ENCODE measurements at places on chromosomes 5 and 9. TPM values are rescaled to one million over a fixed set of nuclear protein-coding genes. Genes with fewer than 3 reads are reported as not detected.

The C5orf46 gene
- not detected for total RNA-seq

DNA sequence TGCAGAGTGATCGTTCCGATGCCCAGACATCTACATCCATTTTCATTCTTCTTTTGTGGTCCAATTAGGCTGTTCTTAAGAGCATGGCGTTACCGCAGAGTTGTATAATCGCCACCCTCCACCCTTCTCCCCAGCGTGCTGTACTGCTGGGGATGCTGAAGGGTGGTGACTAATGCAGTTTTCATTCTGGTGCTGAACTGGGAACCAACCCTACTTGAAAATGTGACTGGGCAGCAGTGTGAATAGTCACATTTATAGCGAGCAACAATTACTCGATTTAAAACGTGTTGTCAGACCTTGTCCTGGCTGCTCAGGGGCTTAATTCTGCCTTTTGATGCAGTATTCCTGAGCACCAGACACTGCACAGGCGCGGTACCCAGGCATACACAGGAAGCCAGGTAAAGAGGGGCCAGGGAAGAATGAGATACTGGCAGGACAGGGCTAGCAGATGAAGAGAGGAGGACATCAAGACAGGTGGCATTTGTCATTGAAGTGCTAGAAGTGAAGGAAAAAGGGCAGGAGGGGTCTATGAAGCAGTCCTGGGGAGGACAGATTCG lies 719 bp upstream of the ISCA1 start:
- DNase-seq: no peak
- H3K4me1 ChIP-seq: peaks cover 16% of the 10 kb centered on the region

- no peaks in the 10 kb centered on the region for H3K4me1 ChIP-seq
- no peak overlapping the region for H3K27ac ChIP-seq
These were observed 158.8 kb downstream of the TSSK1B start for GRCh38 chr5:113276001-113276400.

- H3K27me3 ChIP-seq: no peaks in the 10 kb centered on the region
- H3K4me3 ChIP-seq: no peak overlapping the region
- peaks cover 38% of the 10 kb centered on the region for H3K4me1 ChIP-seq
- DNase-seq: no peak
These were observed 19.7 kb downstream of the CPEB4 start for GRCh38 chr5:173907686-173908371.

GRCh38 chr5:60162441-60162840 lies 268.9 kb upstream of the PDE4D start:
- no peak for DNase-seq
- H3K27me3 ChIP-seq: no peaks in the 10 kb centered on the region
- no peak overlapping the region for H3K27ac ChIP-seq
- H3K4me3 ChIP-seq: no peak overlapping the region
- no peaks in the 10 kb centered on the region for H3K4me1 ChIP-seq

- H3K27ac ChIP-seq: peak overlapping the region; percentile 97
- peaks cover 27% of the 10 kb centered on the region for H3K4me1 ChIP-seq
- H3K36me3 ChIP-seq: no peaks in the 10 kb centered on the region
- peak; percentile 71 for DNase-seq
- peak overlapping the region; percentile 95 for H3K4me3 ChIP-seq
These were observed 1.3 kb upstream of the NIPBL start for GRCh38 chr5:36875051-36875789.

DNA sequence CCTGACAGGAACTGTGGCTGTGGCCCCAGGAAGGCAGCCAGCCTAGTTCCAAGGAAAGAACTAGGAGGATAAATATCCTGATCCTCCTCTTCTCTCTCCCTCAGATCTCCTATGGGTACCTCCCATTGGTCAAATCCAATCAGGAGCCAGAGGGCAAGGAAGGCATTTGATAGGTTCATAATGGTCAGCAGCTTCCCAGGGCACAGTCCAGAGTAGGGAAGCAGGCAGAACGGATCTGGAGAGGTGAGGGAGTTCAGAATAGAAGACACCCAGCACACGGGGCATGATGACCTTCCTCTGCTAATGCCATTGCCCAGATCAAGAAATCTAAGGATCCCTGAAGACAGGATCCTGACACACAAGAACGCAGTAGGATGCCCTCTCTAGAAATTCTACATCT lies 8.6 kb downstream of the ABLIM3 start:
- H3K27ac ChIP-seq: no peak overlapping the region
- H3K4me3 ChIP-seq: no peak overlapping the region
- H3K27me3 ChIP-seq: no peaks in the 10 kb centered on the region
- no peaks in the 10 kb centered on the region for H3K4me1 ChIP-seq
- H3K36me3 ChIP-seq: no peaks in the 10 kb centered on the region

DNA sequence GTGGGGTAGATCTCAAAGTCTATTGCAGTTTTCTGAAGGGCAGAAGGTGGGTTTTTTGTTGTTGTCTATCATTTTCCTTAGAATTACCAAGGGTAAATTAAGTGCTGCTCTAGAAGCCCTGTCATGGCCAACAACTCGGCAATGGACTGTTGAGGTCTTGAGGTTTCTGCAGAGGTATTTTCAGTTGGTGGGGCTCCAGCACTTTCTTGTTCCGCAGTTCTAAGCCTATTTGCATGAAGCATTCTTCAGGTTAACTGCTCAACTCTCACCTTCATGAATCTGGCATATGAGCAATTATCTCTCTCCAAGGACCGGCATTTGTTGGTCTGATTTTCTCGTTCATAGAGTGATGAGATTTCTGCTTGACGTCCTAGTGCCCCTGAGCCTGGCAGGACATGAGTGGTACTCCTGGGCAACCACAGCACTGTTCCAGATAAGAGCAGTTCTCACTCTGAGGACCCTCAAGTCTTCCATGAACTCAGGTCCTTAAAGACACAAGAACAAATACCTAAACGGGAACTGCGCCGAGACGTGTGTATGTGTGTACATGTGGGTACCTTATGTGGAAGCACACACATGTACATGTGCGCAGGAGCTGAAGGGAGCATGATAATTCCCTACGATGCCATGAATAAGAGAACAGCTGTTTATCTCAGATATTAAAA lies 544.5 kb downstream of the CSNK1G3 start:
- no peak for DNase-seq
- H3K4me3 ChIP-seq: no peak overlapping the region
- no peaks in the 10 kb centered on the region for H3K36me3 ChIP-seq

DNA sequence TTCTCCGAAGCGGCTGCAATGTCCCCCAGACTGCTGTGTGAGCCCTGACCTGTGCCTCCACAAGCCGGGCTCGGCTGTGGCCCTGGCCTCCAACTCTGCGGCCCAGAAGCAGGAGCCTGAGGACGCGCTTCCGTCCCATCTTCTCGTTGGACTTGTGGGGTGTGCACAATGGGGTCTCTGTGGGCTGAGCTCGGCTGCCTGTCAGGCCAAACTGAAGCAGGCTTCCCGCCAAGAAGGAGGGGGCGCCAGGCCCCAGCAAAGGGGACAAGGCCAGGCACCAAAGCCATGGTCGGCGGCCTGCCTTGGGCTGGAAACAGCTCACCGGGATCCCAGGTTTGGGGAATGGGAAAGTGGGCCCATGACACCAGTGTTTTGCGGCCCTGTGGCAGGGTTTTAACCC lies 4.1 kb downstream of the NOTCH1 start:
- peaks cover 15% of the 10 kb centered on the region for H3K4me1 ChIP-seq
- no peak overlapping the region for H3K4me3 ChIP-seq
- no peak overlapping the region for H3K27ac ChIP-seq
- H3K27me3 ChIP-seq: no peaks in the 10 kb centered on the region

DNA sequence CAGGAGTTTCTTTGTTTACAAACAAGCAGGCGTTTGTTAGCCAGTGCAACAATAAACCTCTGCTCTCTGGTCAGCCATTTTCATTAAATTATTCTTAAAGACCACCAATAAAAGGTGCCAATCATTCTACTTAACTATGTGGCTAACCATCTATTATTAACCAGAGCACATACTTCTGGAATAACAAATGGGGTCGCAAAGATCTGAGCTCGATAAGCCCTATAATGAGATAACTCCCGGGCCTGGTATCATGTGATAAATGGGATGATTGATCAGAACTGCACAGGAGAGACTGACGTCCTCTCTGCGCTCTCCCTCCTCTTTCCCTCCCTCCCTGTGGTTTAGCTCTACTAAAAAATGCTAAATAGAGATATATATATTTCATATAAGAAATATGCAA lies 488.2 kb downstream of the NTRK2 start:
- no peaks in the 10 kb centered on the region for H3K27me3 ChIP-seq
- H3K4me3 ChIP-seq: no peak overlapping the region
- H3K4me1 ChIP-seq: no peaks in the 10 kb centered on the region
- H3K36me3 ChIP-seq: no peaks in the 10 kb centered on the region

DNA sequence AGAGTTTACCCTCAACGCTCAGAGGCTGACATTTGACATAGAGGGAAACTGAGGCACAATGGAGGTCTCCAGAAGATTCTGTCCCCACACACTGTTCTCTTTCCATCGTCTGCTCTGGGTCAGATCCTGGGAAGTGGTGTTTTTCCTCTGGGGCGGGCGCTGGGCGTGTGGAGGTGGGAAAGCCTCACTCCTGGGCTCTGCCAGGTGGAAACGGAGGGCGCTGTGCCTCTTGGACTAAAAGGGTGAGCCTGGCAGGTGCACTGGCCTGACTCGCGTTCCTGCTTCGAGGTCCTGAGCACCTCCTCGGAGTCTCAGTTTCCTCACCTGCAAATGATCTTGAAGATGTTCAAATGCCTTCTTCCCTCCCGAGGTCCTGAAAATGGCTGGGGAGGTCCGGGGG lies 25.7 kb upstream of the FCN1 start:
- no peaks in the 10 kb centered on the region for H3K27me3 ChIP-seq
- no peak overlapping the region for H3K27ac ChIP-seq
- H3K4me1 ChIP-seq: peaks cover 3% of the 10 kb centered on the region
- no peaks in the 10 kb centered on the region for H3K36me3 ChIP-seq

GRCh38 chr5:155080721-155081120 lies 67.2 kb downstream of the KIF4B start:
- DNase-seq: no peak
- H3K27me3 ChIP-seq: no peaks in the 10 kb centered on the region

DNA sequence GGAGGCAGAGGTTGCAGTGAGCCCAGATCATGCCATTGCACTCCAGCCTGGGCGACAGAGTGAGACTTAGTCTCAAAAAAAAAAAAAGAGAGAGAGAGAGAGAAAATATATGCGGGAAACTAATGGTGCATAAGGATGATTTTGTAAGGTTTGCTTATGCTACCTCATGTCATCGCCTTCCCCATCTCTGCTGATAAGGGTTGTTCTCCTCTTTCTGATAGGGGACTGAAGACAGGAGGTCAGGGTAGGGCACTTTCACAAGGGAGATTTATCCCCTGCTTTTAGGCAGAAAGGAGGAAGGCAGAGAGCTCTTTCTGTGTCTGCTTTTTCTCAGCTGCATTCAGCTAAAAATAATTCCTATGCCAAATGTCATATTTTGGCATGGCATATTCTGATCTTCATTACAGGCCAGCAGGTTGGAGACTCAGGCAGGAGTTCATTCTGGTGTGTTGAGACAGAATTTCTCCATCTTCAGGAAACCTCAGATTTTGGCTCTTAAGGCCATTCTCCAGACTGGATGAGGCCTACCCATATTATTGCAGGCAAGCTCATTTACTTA lies 220.2 kb downstream of the AUH start:
- no peak for DNase-seq
- H3K27me3 ChIP-seq: no peaks in the 10 kb centered on the region
- H3K4me1 ChIP-seq: no peaks in the 10 kb centered on the region
- H3K36me3 ChIP-seq: no peaks in the 10 kb centered on the region

- no peak overlapping the region for H3K27ac ChIP-seq
- no peaks in the 10 kb centered on the region for H3K36me3 ChIP-seq
- H3K4me1 ChIP-seq: peaks cover 12% of the 10 kb centered on the region
- H3K27me3 ChIP-seq: no peaks in the 10 kb centered on the region
These were observed 9.6 kb downstream of the KIF2A start for GRCh38 chr5:62315376-62316175.

DNA sequence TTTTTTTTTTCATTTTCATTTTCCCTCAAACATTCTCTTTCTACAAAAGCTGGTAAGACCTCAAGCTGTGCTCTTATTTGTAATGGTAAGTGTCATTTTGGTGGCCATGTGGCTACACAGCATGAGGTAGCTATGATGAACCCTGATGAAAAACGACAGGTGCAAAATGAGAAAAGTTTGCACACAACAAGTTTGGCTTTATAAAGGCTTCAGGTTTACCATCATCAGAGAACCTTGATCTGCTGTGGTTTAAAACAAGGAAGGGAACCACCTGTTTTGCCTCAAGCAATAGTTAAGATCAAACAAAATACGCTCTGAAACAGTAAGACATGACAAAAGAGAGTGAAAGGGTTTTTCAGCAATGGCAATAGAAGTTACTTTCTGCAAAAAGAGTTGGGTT lies 1124.6 kb upstream of the ACO1 start:
- no peaks in the 10 kb centered on the region for H3K27me3 ChIP-seq
- no peaks in the 10 kb centered on the region for H3K36me3 ChIP-seq
- H3K27ac ChIP-seq: no peak overlapping the region
- H3K4me3 ChIP-seq: no peak overlapping the region

The FAM81B gene
- total RNA-seq: 0.28 TPM

GRCh38 chr5:90968319-90968718 lies 409.7 kb downstream of the ADGRV1 start:
- H3K27me3 ChIP-seq: no peaks in the 10 kb centered on the region
- no peaks in the 10 kb centered on the region for H3K4me1 ChIP-seq
- no peak overlapping the region for H3K4me3 ChIP-seq
- H3K27ac ChIP-seq: no peak overlapping the region
- DNase-seq: no peak

- H3K4me3 ChIP-seq: no peak overlapping the region
- no peaks in the 10 kb centered on the region for H3K36me3 ChIP-seq
- no peaks in the 10 kb centered on the region for H3K4me1 ChIP-seq
- no peak overlapping the region for H3K27ac ChIP-seq
- no peaks in the 10 kb centered on the region for H3K27me3 ChIP-seq
These were observed 84.2 kb upstream of the PCSK1 start for GRCh38 chr5:96517295-96517694.

- H3K36me3 ChIP-seq: no peaks in the 10 kb centered on the region
- no peak for DNase-seq
- no peak overlapping the region for H3K4me3 ChIP-seq
- no peak overlapping the region for H3K27ac ChIP-seq
These were observed 30.9 kb upstream of the SREK1 start for GRCh38 chr5:66113160-66113559.

DNA sequence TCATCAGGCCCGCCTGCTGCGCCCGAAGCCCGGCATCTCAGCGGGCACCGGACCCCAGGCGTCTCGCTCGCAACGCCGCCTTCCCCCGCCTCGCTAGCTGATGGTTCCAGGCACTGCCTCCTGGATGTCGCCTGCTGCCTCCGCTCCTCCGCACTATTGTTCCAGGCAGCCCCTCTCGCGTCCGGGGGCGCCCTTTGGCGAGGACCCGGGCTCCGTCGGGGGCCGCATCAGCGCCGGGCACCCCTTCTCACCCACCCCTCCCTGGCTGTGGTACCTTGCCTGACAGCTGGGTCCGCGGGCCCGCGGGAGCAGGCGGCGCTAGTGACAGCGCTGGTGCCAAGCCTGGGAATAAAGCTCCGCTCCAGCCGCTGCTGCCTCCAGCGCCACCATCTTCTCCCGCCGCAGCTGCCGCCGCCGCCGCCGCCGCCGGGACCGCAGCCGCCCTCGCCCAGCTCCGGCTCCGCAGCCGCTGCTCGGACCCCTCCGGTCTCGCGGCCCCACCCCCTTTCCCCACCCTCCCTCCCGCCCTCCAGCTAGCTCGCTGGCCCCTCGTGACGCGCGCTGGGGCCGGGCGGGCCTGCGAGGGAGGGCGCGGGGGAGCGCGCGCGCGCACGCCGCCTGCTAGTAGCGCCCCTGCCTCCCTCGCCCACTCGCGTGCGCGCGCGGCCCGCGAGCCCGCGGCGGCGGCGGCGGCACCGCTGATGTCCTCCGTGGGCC lies at the start of gene APBA1:
Gene APBA1 (minus strand): TSS at position 493 of the 717 bp plus-strand sequence.
- peak within 1 kb of the TSS; percentile 60 for H3K27ac ChIP-seq
- peak within 1 kb of the TSS; percentile 93 for H3K4me3 ChIP-seq
- H3K4me1 ChIP-seq: no peaks in the 10 kb centered on the region

The PMPCA gene
- 17.1 TPM for total RNA-seq

The TNFSF8 gene
- 1.0 TPM for total RNA-seq
